ENCODE measurements at places on chromosomes 3 and 15.

GRCh38 chr3:167901138-167901537, 165.6 kb downstream of the SERPINI1 start:
- no peak for DNase-seq

GRCh38 chr3:42497009-42497731, 5.3 kb upstream of the VIPR1 start:
- no peak for DNase-seq

DNA sequence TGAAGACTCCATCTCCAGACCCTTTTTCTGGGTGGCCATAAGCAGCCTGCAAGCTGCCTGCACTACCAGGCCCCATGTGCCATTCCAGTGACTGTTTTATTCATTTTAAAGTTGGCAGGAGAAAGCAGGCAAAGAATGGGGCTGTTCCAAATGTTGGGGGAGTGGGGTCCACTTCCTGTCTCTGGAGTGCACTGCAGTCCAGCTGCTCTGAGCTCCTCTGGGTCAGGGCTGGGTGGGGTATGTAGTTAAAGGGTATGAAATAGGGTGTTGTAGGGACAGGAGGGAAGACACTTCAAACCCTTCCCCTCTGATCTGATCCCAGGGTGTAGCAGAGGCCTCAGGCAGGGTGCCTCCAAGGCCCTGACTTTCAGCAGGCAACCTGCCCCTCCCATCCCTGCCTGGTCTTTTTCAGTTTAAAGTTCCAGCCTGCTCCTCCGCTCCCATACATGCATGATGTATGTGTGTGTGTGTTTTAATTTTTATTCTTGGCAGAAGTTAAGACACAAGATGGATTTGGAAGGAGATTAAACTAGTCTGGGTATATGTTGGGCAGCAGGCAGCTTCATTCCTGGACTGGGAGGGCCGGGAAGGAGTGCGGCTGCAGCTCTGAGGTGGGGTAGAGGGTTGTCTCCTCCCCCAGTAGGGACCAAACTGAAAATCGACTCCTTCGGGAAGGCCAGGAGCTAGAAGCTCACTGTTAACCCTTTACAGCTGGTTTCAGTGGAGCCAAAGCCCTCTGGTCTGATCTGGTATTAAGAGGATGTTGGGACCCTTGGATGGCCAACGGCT, 17.3 kb downstream of the BOC start:
- no peak for DNase-seq

GRCh38 chr3:190205739-190206138, 85.0 kb upstream of the P3H2 start:
- no peak for DNase-seq

- DNase-seq, result no peak
These were observed at the start of gene FSD2 for GRCh38 chr15:82805994-82806406. FSD2 (minus strand) TSS chr15:82806069; CDS start chr15:82787390, 18,679 bp downstream.

GRCh38 chr3:56484525-56485032, 16.3 kb upstream of the ERC2 start:
- no peak for DNase-seq

DNA sequence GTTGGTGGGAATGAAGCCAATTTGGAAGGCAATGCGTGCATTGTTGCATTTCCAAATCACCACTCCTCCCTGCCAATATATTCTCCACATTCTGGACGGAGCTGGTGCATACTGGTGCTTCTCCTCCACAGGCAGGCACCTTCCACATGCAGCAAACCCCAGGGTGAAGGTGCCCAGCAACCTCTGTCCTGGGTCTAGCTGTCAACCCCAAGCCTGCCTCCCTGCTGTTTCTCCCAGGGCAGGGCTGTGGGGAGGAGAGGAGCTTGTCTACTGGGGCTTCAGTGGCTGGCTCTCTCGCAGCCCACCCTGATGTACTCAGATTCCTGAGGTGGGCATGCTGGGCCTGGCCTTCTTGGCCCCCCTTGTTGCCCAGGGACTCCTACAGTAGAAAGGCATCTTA, 20.1 kb downstream of the GASK1A start:
- DNase-seq, result no peak

GRCh38 chr3:141012571-141012970, 38.6 kb upstream of the SPSB4 start:
- no peak for DNase-seq

DNA sequence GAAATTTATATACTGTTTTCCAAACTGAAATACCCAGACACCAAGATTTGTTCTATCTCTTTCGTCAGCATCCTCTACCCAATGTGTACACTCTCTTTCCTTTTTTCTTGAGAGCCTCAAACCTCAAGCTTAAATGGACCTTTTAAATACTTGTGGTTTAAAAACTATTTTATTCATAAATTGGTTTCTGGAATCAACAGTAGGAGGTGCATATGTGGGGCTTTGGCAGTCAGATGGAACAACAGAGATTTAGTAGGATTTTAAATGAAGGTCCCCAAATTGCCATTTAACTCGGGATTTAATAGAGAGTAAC, 33.2 kb downstream of the ANXA2 start:
- no peak for DNase-seq

GRCh38 chr15:59906046-59906445, 98.1 kb upstream of the FOXB1 start:
- no peak for DNase-seq

DNA sequence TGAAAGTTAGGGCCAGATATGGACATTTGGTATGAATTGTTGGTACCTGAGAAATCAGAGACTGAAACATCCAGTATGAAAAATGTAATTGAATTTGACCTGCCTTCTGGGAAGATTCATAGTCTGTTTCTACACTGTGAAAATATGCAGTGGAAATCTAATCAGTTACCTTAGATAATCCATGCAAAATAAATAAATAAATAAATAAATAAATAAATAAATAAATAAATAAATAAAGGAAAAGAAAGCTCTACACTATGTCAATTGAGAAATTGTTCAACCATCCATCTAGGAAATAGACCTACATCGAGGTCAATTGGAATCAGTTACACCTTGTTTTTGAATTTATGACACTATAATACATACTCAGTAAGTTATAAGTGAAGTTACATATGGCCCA, 252.3 kb downstream of the VGLL3 start:
- DNase-seq, result no peak

GRCh38 chr15:101056366-101057334, 137.5 kb downstream of the LRRK1 start:
- DNase-seq, result no peak

GRCh38 chr3:85252686-85253085, 293.9 kb downstream of the CADM2 start:
- no peak for DNase-seq

DNA sequence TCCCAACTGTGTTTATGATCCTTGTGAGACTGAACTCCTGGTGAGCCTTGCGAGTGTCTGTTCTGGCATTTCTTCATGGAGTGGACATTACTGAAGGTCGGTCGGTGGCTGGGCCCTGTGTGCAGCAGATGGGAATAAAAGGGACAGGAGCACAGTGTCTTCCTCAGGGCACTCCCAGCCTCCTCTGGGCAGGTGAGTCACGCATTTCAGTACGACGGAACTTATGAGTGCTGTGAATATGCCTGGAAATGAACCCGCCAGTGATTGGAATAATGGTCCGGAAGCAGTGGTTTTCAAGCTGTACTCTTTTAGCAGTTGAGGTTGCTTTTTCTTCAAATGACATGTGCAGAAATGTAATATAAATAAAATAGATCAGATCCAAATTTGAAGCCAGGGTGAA, 55.1 kb downstream of the LARS2 start:
- DNase-seq, result no peak

GRCh38 chr3:139745831-139746230, 68.1 kb upstream of the NMNAT3 start:
- no peak for DNase-seq

Data from activated CD8-positive, alpha-beta memory T cell treated with anti-CD3 and anti-CD28 coated beads for 4 hours (primary cell).